ENCODE measurements at places on chromosomes 6 and 20.

DNA sequence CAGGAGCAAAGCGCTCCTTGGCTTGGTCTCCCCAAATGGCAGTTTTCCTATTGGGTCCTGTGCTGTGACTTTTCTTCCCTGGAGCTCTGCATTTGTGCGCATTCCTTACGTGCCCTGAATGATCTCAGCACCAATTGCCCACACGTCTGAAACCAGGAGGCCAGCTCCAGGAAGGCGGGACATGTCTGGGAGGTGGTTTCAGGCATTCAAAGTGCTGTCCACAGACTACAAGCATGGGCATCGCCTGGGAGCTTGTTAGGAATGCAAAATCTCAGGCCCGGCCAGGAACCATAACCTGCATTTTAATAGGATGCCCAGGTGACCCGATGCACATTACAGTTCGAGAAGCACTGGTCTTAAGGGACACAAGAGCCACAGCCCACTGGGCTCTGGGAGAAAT lies 239.6 kb downstream of the ANKRD60 start:
- DNase-seq, result no peak

- DNase-seq, result no peak
Observed at GRCh38 chr6:54188846-54189245, 77.6 kb downstream of the MLIP start.

DNA sequence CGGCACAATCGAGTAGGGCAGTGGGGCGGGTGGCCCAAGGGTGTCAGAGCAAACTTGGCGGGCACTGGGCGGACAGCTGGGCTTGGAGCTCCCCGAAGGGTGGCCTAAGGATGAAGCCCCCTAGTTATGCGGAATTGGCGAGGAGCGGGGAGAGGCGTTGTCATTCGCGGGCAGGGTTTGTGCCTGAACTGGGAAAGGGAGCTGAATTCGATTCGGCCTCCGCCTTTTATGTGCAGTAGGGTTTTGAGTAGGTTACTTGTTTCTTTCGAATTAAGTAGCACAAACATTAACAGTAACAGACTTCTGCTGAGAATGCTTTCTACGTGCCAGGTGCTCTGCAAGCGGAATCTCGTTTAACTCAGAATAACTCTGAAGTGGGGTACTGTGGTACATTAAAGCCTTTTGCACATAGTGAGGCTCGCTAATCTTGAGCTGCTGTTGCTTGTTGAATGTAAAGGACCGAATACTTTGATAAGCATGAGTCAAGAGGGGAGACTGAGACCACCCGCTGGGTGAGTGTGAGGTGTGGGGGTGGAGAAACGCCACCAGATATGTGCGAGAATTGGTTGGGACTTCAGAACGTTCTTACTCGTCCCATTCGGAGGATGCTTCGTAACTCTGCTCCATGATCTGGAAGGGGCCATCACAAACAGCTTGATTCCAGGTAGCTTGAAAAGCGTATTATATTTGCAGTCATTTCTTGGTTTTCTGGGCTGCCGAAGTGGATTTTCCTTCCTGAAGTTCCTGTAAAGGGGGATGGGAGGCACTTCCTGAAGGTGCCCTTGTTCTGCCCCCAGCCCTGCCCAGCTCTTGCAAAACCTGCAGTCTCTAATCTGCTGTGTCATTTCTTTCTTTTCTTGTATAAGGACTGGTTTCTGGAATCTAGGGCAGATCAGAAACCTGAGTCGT lies 833 bp downstream of the RAB5IF start:
- no peak for DNase-seq

DNA sequence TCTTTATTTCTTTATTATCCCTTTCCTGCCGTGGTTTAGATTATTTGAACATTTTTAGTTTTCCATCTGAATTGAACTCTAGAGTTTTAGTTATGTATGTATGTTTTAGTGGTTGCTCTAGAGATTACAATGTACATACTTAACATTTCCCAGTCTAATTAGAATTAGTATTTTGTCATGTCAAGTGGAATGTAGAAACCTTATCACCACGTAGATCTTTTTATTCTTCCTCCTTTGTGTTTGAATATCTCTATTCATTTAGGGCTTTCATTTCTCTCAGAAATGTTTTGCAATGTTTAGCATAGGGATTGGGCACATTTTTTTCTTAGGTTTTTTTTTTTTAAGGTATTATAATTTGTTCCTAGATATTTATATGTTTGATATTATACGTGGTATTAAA lies 73.1 kb upstream of the EZR start:
- DNase-seq, result no peak

DNA sequence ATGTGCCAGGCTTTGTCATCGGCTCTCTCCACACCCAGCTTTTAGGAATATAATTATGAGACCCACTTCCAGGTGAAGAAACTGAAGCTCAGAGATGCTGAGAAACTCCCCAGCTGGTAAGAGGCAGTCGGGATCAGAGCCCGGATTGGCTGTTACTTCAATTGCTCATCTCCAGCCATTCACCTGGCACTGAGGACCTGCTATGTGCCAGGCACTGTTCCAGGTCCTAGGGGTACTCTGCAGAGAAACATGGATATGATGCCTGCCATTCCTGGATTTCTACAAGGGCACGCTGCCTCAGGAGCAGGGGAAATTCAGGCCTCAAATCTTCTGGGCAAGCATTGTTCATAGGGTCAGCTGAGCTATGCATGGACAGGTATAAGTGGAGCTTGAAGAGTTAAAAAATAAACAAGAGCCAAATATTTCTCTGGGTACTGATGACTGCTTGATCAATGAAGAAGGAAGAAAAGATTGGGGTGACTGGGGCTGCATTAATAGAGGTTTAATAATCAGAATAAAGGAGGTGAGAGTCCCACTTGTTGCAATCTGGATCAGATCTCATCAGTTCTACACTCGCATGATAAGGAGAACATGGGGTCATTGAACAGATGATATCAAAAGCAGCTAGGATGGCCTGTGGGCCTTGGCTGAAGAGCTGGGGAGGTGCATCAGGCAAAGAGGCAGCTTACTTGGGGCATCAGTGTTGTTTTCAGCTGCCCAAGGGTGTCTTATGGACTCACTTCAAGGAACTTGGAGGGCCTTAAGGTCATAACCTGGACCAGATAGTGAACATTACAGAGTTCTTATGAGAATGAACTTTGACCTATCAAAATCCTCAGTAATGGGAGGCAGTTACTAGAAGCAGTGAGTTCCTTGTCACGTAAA lies 80.9 kb upstream of the TOX2 start:
- DNase-seq, result no peak

DNA sequence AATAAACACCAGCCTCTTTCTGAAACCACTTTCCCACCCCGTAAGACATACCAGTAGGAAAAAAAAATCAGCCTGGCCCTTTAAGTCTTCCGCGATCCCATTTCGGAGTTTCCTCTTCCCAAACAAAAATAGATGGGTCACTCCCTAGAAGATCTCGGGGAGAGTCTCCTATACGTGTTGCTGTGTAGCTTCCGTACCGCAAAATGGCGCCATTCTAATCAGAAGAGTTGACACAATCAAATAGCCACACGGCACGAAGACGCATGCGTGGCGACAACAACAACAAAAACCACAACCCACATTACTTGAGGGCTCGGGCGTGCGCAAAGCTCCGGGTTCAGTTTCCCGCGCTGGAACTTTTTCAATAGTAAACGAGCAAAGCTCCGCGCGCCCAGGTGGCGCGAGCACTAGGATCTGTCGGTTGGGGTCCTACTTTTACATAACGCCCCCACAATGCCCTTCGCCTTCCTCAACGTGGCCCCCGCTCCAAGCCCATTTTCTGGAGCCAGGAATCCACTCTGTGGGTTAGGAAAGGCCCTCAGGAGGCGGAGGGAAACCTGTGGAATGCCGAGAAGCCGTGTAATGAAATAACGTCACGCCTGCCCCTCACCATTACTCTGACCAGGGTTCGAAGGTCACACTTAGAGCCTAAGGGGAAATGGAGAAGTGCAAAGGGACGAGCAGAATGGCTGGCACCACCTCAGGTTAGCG lies at the start of gene GPANK1:
Gene GPANK1 (minus strand): TSS at position 208 of the 711 bp plus-strand sequence. CDS start 519 bp downstream, outside the sequence.
- peak; percentile 87 for DNase-seq
